ENCODE measurements at places on chromosomes 6 and 20.

DNA sequence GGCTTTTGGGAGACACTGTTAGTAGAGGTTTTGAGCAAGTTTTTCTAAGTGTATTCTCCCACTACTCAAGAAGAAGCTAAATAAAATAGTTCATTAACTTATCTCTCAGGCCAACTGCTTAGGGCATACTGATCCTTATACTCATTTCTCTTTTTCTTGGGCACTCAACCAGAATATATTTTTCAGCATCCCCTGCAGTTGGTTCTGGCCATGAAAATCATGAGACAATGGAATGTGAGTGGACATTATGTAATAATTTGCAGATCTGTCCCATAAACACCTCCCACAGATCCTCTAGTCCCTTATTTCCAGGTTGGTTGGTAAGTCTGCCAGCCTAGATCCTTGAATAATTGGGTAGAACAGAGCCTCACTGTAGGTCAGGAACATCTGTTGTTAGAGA, 136.7 kb downstream of the AIG1 start:
- no peak for DNase-seq

DNA sequence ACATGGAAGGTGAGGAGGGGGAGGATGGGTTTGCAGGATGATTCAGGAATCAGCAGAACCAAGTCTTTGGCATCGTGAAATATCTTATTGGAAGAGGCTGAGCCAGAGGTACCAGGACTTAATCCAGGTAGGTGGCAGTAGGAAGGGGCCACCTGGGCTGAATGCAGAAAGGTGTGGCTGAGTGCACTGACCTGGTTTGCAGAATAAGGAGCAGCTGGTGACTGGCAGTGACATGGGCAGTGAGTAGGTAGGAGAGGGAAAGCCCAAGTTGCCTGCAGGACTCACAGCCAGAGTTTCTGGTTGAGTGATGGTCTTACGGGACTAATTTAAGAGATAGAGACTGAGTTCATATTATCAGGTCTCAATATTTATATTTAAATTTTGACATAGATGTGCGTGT, 1.1 kb upstream of the PBOV1 start:
- no peak for DNase-seq

DNA sequence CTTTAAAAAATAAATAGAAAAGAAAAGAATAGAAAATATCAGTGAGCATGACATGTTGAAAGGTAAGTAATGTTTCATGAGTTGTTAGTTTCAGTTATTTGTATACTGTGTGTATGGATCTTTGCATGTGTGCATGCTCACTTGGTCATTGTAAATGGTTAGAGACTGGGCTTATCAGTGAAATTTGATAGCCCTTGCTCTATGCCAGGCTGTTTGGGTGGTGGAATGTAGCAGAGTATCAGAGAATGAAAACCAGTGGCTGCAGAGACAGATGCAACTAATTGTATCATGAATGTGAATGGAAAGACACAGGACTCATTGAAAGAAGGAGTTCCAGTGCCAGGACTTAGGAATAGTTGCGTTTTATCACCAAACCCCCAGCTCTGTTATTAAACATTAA, 4.2 kb downstream of the GSTA2 start:
- DNase-seq = no peak

DNA sequence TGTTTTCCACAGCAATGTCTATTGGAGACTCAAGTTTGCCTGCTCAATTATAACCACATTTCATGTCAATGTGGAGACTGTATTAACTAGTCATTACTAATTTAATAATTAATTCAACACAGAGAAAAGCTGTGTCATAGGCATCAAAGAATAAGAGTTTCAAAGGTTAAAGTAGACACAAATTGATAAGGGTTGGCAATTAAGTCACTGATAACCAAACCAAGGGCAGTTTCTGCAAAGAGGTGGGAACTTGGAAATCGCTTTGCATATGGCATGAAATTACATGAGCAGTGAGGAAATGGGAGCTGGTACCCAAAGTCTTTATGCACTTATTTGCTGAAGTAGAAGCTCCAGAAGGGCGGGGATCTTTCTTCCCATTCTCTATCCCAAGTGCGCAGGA, 34.2 kb downstream of the GCLC start:
- no peak for DNase-seq

GRCh38 chr6:72425003-72425681, 196.7 kb upstream of the KCNQ5 start:
- no peak for DNase-seq

GRCh38 chr20:45485388-45485787, 15.8 kb downstream of the WFDC2 start:
- DNase-seq = no peak

GRCh38 chr20:58688414-58688813, 4.2 kb upstream of the NPEPL1 start:
- no peak for DNase-seq

GRCh38 chr6:1015825-1016224, 296.1 kb upstream of the FOXQ1 start:
- DNase-seq = no peak

GRCh38 chr6:108746366-108746765, 101.9 kb upstream of the ARMC2 start:
- DNase-seq = no peak

GRCh38 chr6:52190409-52190808, 4.2 kb downstream of the IL17A start:
- DNase-seq = no peak

DNA sequence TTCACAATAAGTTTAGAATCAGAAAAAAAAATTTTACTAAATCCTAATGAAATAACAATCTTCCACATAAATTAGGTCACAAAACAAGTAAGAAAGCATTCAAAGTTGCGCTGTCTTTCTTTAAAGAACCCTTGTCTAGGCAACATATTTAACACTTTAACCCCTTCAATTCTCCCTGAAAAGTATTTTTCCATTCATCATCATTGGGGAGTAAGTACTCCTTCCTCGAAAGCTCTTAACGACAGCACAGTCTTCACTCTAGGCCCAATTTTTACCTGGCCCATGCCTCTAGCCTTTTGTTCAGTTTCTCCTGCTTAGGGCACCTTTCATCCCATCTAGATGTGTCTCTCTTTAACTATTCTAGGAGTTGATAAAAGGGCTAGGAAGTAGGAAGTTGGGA, 2.6 kb downstream of the TSPYL1 start:
- no peak for DNase-seq

DNA sequence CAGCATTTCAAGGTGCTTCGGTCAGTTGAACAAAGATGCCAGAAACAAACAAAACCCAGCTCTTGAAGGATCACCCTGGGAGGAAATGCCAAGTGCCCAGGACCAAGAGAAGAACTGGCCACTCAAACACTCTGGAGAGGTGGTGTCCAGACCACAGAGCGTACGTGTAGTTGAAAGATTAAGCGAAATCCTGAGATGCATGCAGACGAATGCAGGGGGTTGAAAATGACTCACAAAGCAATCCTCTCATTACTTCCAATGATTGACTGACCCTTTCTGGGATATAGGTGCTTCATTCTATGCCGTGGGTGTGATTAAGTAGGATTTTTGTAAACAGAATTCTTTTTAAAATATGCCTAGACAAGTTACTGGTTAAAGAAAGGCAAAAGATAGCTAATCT, 71.5 kb upstream of the ATXN1 start:
- no peak for DNase-seq

- DNase-seq = no peak
These were observed 126.8 kb downstream of the SNX5 start for GRCh38 chr20:17841751-17842215.

DNA sequence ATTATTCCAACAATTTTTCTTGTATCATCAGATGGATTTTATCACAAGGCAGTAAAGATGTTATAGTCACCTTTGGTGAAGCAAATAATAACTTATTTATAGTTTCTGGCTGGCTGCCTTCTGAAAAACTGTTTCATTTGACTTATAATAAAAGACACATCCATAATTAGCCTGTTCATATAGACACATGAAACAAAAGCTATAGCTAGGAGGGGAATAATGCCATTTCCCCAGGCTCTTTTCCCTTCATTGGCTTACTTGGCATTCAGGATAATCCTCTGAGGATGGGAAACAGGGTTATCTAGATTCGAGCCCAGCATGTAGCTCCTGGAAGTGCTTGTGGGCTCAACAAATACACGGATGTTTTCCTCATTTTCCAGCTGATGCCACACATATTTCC, 17.5 kb downstream of the MMP24 start:
- no peak for DNase-seq

DNA sequence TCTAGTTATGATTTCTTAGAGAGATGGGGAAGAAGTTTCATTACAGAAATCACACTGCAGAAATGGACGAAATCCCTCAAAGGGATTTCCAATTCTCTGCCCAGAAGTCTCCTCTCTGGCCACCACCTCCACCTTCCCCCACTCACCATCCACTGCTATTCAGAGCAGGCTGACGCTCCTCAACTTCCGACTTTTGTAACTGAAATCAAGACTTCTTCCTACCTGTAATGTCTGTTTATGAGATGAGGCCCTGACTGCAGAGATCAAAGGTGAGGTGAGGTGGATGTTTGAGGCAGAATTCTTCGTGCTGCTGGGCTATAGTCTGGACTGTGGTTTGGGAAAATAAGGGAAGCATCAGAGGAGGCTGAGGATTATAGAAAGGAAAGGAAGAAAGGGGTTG, 385.2 kb upstream of the ARID1B start:
- DNase-seq = no peak

- DNase-seq = no peak
These were observed 18.5 kb downstream of the ATP9A start for GRCh38 chr20:51749674-51750036.
